Activated CD4-positive, alpha-beta memory T cell treated with anti-CD3 and anti-CD28 coated beads, Interleukin-2, amount 10 ng/mL, durations not matched to agents 7 days and 5 days (primary cell): ENCODE measurements at places on chromosomes 6 and 20.

GRCh38 chr6:74250161-74250818, 554.3 kb downstream of the CD109 start:
- no peak for DNase-seq

DNA sequence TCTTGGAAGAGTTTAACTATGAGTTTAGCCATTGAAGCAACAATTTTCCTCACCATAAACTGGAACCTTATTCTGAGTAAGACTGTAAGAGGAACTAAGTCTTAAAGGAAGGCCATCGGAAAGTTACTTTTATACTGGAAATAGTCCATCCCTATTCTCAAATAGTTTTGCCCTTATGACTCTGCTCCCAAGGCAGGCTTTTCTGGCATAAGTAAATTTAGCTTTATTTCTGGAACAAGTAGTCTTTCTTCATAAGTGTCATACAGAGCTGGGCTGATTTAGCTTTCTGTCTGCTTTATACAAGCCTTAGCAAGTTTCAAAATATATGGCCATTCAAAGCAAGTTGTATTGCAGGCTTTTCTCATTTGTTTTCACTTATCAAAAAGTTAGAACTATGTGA, 328.1 kb downstream of the HACE1 start:
- DNase-seq, result no peak

- peak; percentile 29 for DNase-seq
These were observed 169.9 kb downstream of the QRSL1 start for GRCh38 chr6:106799031-106799894.

GRCh38 chr6:95518630-95519227, 58.6 kb upstream of the MANEA start:
- no peak for DNase-seq

- DNase-seq, result no peak
These were observed 140.5 kb upstream of the ATXN1 start for GRCh38 chr6:16901782-16902181.

GRCh38 chr20:62062661-62063314, 2.9 kb downstream of the TAF4 start:
- DNase-seq, result no peak

- no peak for DNase-seq
These were observed 151.7 kb upstream of the RPS6KA2 start for GRCh38 chr6:166778776-166779175.

DNA sequence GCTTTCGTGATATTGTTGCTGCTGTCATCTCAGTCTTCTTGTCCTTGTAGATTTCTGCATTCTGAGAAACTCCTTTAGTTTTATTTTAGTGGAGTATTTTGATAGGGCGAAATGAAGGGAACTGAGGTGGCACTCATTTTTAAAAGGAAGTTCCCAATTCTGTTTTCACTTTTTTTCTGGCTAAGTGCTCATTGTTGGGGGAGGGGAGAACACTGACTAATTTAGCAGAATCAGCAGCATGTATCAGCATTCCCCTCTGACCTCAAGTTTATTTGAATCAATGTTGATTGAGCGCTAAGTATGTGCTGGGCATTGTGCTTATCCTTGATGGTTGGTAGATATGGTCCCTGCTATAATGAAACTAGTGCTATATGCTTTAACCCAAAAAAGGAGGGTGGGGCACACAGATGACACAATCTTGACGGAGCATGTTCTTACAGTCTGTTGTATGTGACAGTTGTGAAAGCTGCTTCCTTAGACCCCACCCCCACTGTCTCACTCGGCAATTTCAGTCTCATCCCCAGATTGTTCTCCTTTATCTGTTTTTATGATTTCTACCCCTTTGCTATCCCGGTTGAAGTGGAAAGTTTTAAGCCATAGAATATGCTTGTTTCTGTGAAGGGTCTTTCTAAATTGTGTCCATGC, 262.4 kb downstream of the SOX4 start:
- no peak for DNase-seq

DNA sequence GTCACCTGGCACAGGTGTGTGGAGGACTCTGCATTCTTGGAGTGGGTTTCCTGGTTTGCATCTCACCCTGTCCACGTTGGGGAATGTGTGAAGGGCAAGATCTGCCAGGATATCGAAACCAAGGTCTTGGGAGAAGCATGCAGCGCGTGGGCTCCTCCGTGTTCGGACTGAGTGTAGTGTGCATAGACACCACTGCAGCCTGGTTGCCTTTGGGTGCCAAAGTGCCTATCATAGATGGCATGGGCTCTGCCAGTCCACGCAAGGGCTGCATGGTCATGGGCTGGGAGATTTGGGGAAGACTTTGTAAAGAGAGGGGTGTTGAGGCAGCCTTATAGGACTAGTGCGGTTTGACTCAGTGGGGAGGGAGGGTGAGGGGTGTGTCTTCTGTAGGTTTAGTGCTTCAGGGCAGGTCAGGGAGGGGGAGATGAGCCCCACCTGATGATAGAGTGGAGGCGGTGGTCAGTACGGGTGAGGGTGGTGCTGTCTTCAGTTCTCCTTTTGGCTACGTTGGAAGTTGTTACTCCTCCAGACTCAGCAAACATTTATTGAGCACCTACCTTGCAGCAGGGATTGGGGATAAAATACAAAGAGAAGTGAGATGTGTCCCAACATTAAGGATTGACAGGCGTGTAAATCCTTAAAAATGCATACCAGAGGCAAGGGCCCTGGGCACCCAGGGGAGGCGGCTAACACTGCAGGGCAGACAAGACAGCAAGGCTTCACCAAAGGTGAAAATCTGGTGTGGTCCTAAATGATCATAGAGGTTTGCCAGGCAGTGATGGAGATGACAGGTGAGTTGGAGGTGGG, 28.3 kb downstream of the DUSP22 start:
- no peak for DNase-seq

DNA sequence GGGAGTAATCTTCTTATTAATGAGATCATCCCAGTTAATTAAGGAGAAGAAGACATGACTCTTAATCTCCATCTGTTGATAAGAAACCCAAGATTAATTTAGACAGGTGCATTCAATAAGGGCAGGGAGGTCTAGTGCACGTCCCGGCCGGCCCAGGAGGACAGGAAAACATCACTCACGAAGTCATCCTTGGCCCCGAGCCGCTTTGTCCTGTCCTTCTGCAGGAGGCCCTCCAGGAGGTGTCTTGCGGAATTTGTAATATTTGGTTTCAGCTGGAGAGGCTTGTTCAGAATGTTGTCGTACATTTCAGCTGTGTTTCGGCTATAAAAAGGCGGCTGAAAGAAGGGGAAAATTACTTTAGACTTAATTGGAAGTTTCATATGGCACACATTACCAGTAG, 118.4 kb upstream of the SLC2A12 start:
- DNase-seq, result no peak

GRCh38 chr6:56528412-56528841, 114.3 kb downstream of the DST start:
- DNase-seq, result no peak

GRCh38 chr20:32031007-32031958, 20.8 kb upstream of the HCK start:
- DNase-seq, result peak; percentile 58

GRCh38 chr6:119626884-119627619, 277.5 kb upstream of the MAN1A1 start:
- no peak for DNase-seq

DNA sequence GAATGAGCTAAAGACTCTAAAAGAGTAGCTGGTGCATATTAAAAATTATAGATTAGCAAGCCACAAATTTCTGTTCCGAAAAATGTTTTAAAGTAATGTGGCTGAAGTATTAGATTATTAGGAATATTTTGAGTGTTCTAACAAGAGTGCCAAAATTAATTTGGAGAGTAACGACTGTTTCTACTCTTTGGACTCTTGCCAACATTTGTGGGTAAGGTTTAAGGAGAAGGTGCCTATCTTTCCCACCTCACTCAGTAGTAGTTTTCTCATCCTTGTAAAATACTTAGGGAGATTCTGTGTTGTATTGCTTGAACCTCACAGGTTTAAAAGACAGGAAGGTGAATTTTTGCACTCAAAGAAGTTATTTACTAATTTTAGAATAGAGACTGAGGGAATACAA, 5.0 kb downstream of the HSF2 start:
- DNase-seq, result no peak

DNA sequence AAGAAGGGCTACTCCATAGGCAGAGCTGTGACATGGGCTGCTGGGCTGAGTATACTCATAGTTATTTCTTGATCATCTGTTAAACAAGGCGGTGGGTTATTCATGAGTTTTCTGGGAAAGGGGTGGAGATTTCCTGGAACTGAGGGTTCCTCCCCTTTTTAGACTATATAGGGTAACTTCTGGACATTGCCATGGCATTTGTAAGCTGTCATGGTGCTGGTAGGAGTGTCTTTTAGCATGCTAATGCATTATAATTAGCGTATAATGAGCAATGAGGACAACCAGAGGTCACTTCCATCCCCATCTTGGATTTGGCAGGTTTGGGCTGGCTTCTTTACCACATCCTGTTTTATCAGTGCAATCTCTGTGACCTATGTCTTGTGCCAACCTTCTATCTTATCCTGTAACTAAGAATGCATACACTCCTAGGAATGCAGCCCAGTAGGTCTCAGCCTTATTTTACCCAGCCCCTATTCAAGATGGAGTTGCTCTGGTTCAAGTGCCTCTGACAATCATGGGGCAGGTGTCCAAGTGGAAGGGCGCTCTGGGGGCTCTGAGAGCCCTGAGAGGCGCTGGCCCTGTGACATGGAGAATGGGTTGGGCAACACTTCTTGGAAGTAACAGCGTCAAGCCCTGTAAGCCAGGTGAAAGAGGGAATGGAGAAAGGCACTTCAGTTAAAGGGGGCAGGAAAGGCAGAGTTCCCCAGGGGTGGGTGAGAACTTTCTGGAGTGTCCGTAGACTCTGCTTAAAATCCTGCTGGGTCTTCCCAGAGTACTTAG, 354.2 kb upstream of the SULF2 start:
- DNase-seq, result no peak

GRCh38 chr6:142732790-142733189, 212.2 kb downstream of the HIVEP2 start:
- DNase-seq, result no peak

GRCh38 chr6:34362909-34363680, 29.4 kb downstream of the NUDT3 start:
- DNase-seq, result peak; percentile 38

DNA sequence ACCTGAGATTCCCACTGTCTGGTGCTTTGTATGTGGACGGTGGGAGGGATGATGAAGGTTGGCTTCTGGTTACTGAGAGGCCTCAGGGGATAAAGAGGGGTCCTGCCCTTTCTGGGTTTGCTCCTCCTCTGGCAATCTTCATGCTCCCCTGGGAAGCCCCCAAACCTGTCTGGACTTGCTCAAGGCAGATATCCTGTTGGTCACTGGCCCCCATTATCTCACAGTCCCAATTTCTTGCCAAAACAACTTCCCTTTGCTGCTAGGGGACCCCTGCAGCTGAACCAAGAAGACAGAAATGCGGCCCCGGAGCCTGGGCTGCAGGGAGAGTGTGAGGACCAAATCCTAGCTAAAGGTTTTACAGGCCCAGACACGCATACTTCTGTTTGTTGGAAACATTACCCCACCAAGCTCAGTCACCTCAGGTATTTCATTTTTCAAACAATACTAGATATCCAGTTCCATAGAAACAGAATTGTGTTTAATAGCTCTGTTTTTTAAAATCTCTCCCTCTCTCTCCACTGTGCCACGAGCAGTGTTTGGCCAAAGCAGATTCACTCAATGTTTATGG, 63.4 kb upstream of the MRPS10 start:
- no peak for DNase-seq

GRCh38 chr6:3825331-3825831, 23.8 kb upstream of the FAM50B start:
- DNase-seq, result no peak

GRCh38 chr6:4402477-4402976, 267.2 kb upstream of the ECI2 start:
- DNase-seq, result no peak

DNA sequence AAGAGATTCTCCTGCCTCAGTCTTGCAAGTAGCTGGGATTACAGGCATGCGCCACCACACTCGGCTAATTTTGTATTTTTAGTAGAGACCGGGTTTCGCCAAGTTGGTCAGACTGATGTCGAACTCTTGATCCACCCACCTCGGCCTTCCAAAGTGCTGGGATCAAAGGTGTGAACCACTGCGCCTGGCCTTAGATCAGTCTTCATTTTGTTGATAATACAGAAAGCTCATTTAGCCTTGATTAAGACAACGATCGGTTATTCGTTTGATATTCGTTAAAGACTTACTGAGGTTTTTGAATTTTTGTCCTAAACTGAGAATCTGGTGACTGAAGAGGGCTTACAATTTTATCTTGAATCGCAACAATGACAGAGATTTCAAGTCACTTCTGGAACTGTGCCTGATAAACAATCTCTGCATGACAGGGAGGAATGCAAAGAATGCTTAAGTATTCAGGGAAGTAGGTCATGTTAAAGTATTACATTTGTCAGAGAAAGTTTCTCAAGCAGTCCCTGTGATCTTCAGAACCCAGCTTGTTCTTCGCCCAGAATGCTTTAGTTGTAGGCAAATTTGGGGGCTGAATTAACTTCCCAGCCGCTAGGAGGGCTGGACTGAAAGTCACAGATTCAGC, 14.8 kb downstream of the AKAP12 start:
- DNase-seq, result no peak

GRCh38 chr6:131532580-131533039, 40.4 kb upstream of the ARG1 start:
- peak; percentile 33 for DNase-seq

GRCh38 chr6:168376811-168377483, 57.4 kb upstream of the DACT2 start:
- no peak for DNase-seq

DNA sequence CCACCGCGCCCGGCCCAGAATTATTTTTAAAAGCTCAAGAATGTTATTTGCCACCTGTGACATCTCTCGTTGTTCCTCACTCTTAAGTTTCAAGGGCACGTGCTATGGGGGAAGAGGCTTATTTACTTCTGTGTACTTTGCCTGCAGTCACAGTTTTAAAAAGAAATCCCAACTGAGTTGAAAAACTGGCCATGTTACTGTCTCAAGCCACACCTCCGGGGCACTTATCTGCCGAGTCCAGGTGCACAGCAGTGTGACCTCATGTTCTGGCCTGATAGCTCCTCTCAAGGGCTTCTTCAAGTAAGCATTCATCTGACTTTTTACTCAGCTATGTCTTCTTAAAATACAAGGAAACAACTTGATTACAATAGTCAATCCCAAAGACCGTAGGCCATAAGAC, 34.5 kb downstream of the SHLD1 start:
- DNase-seq, result no peak
